ENCODE measurements at places on chromosomes 4 and X.

GRCh38 chr4:6539009-6539764, 35.8 kb upstream of the MAN2B2 start:
- no peak for DNase-seq

GRCh38 chr4:12408364-12408763, 979.7 kb upstream of the HS3ST1 start:
- DNase-seq = no peak

DNA sequence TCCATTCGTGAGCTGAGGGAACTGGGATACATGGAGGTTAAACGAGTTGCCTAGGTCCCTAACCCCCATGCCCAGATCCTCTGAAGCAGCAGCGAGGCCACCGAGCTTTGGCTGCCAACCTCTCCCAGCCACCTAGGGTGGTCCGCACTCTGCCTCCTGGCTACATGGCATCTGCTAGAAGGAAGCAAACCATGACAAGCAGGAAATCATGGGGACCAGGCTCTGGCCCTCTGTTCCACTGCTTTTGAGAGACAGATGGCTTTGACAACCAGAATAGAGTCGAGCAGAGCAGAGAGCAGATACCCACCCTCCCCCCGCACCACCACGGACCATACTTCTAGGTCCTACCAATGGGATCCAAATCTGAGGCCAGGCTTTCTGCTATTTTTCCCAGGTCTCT, 37.5 kb upstream of the NKRF start:
- DNase-seq = no peak

- no peak for DNase-seq
Measured at GRCh38 chrX:138519296-138519695, 192.2 kb downstream of the FGF13 start.

- no peak for DNase-seq
Measured at GRCh38 chr4:13783800-13784411, 156.4 kb upstream of the BOD1L1 start.

- no peak for DNase-seq
Measured at GRCh38 chrX:91434351-91435168, at the start of gene PABPC5. Gene PABPC5, plus strand, starts transcription at chrX:91434839. Its CDS starts 739 bp downstream, at chrX:91435578.

GRCh38 chr4:158777423-158778155, 8.8 kb downstream of the FNIP2 start:
- DNase-seq = no peak

DNA sequence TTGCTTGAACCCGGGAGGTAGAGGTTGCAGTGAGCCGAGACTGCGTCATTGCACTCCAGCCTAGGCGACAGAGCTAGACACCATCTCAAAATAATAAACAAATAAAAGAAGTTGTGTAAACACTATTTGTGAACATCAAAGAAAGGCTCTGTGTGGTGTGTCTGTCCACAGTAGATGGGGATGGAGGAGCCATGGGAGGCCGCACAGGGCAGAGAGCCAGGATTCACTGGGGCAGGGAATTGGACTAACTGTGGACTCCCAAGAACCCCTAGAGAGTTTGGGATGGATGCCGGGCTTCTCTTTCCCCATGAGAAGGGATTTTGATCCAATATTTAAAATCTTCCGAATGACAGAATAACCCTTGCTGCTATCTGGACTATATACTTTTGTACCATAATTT, 26.5 kb downstream of the TBC1D1 start:
- no peak for DNase-seq

GRCh38 chrX:12548341-12548740, 242.9 kb upstream of the PRPS2 start:
- DNase-seq = no peak

DNA sequence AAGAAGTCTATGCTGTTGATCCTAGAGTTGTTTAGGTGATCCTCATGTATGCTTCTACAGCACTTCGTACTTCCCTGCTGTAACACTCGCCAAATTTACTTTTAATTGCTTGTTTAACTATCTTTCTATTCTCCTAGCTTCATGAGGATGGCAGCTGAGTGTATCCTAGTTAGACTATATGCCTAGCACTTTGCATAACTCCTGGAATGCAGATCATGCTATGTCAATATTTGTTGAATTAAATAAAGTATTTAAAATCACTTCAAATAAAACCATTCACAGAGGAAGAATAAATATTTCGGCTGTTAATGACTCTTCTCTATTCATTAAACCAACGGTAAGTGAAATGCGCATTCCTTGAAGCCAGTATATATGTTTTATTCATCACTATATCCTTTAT, 55.1 kb downstream of the F9 start:
- DNase-seq = no peak

DNA sequence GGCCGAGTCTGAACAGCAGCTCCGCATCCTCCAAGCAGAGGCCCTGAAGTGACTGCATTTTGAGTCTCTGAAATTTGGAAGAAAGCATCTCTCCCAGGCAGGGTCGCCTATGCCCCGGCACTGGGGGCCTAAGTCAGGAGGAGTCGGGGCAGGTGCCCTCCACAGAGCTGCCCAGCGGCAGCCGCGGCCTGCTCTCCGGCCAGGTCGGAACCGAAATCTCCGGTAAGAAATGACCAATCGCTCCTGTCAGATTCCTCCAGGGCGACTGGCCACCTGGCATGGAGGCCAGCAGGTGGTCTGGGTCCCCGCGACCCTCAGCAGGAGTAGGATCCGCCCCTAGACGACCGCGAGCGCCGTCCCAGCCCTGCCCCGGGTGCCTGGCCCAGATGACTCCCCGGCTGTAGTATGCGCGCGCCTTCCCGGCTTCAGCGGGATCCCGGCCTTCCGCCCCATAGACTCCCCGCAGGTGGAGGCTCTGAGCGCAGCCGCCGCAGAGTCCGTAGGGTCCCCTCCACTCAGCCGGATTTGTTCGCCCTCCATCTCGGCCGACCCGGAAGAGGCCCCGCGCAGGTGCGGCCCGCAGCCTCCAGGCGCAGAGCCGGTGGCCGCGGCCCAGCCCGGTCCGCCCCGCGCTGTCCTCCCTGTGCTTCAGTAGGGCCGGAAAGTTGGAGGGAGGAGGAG, 1.5 kb downstream of the NKX1-1 start:
- no peak for DNase-seq

DNA sequence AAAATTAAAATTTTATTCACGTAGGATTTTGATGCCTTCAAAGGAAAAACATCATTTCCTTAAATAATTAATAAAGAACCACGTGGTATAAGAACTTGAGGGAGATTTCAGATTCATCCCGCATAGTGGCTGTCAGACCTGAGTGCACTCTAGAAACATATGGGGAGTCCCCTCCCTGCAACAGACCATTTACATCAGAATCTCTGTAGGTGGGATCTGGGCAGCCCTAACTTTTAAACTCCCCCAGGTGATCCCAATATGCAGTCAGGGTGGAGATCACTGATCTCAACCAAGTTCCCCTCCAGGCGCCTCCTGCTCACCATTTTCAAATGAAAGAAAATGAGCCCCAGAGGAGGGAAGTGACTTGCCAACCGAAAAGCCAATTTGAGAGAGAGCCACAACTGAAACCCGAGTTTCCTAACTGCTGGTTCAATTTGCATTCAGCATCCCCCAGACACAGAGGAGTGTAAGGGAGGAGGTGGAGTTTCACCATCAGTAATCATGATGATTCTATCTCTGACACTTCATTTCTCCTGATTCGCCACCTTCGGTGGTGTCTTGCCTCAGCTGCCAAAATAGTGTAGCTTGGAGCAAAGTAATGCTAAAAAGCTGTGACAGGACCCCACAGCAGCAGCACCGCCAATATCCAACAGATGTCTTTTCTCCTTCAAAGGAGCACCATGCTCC, 11.4 kb downstream of the RNF150 start:
- no peak for DNase-seq

GRCh38 chrX:790783-791360, 160.3 kb downstream of the SHOX start:
- no peak for DNase-seq

- DNase-seq = no peak
Measured at GRCh38 chrX:15277604-15278003, 7.7 kb upstream of the ASB9 start.

DNA sequence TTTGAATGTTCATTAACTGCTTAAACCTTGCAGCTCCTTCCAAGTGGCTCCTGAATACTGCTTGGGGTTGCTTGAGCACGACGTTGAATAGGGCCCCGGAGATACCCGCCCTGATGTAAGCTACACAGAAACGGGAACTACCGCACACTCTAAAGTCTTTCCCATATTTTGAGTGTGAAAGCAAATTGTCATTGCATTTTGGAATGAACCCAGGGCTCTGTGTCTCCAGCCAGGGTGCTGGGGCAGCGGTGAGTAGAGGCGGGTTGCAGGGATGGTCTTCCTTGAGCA, 59.4 kb upstream of the HELT start:
- no peak for DNase-seq

DNA sequence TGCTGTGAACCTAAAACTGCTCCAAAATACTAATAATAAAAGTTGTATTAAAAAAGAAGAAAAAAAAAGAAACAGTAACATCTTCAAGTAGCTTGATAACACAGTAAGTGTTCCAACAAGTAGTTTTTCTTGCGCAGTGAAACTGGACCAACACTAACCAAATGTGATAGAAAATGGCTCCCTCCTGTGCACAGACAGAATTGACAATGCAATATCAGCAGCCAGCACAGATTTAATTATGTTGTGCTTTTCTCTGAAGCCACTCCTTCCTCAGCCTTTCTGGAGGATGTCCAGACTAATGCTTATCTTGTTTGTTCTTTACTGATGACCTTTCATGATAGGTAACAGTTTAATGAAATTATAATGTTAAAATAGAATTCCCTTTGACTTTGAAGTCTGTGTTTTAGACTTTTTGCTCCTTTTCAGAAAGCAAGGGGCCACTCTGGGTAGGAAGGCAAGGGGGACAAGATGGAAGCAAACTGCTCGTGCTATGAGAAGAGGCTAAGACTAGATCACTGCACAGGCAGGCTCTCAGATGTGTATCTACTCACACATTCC, 147.1 kb upstream of the RPL34 start:
- DNase-seq = no peak

DNA sequence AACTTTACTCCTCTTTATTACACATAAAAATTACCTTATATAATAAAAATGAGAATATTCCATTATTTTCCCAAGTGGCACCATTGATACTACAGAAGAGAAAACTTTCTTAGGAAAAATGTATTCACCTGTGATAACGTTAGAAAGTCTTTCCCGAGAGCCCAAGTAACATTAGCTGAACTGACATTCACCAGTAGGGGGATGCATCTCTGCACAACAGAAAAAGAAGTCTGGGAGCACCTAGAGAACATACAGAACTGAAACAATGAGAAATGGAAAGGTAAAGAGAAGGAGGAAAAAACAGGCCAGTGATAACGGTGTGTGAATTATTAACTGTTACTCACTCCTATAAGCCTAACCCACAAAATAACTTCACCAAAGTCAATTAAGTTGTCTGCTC, 423.3 kb downstream of the CENPC start:
- no peak for DNase-seq

GRCh38 chr4:123446865-123447474, 50.4 kb downstream of the SPRY1 start:
- no peak for DNase-seq

GRCh38 chr4:105951198-105951597, 55.9 kb downstream of the NPNT start:
- no peak for DNase-seq

DNA sequence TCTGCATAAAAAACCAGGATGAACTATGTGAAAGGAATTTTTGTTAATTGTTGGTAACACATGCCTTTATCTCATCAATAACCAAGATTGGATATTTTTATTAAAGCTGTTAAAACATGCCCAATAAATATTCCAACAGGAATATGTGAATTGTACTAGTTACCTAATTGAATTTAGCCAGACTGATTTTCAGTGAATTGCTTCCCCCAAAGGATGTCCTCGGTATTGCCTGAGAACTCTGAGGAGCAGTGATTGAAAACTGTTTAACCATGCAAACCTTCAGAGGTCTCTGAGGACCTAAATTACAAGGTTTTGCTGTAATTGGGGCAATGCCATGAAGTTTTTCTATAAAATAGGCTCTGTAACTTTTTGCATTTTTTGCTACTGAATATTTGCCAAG, 66.6 kb downstream of the BLTP1 start:
- DNase-seq = no peak

DNA sequence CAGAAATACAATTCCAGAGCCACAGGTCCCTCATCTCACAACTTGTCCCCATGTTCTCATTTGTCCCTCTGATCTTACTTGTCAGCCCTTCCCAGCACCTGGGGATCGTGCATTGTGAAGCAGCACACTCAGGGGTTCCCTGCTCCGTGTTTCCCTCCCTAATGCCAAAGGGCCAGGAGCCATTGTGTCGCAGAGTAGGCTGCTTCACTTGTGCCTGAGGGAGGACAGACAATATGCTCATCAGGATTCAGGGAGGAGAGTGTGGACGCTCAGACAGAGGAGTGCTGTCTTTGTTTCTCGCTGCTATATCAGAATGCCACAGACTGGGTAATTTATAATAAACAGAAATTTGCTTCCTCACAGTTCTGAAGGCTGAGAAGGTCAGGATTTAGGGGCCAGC, 315.3 kb downstream of the TRIML1 start:
- DNase-seq = no peak

- no peak for DNase-seq
Measured at GRCh38 chr4:129403848-129404247, 307.9 kb downstream of the C4orf33 start.

GRCh38 chr4:126755506-126755905, 877.3 kb upstream of the INTU start:
- no peak for DNase-seq

DNA sequence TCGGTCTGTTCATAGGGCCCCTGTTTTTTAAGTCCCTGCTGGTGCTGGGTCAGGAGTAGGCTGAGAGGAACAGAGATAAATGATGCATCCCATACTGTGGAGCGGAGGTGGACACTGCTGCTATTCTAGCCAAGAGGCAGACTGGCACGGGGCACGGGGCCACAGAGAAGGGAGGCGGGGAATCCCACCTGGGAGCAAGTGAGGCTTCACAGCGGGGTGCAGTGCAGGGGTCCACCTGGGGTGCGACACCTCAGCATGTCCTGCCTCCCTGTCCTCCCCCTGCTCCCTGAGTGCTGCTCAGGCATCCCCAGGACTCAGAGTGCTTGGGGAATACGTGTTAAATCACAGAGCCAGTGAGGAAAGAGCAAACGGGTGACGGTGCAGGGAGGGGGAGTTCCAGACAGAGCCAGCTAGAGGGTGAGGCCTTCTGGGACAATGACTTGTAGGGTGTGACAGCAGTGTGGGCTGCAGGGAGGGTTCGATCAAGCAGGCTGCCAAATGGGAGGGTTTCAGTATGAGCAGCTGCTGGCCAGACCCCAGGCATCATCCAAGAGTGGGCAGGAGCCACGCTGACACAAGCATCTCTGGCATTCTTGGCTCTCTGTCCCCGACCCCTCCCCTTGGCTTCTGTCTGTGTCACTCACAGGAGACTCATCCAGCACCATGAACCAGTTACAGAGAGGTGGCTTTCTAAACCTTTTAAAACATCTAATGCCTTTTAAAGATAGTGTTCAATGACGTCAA, 13.7 kb upstream of the HTRA3 start:
- DNase-seq = no peak

DNA sequence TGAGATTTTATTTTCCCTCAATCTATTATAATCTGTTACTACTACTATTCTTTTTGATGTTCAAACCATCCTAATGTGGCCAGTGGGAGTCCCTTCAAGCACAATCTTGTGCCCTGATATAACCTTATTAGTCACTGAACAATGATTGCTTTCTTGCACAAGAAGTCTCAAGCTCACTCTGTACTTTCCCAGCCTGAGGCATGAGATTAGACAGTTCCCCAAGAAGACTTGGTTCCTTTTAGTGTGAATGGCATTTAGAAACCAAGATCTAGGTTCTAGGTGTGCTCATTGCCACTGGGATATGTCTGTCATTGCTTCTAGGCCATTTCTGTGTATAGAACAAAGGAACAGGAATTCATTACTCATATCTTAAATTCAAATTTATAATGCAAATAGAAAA, 28.0 kb upstream of the RBM41 start:
- DNase-seq = no peak

Data from stimulated activated CD8-positive, alpha-beta memory T cell treated with anti-CD3 and anti-CD28 coated beads, Interleukin-4, amount 100 ng/mL, for 4 hours (primary cell).